CD4-positive, alpha-beta T cell treated with Interleukin-15 for 4 hours (primary cell): ENCODE measurements at places on chromosomes 11 and 22.

DNA sequence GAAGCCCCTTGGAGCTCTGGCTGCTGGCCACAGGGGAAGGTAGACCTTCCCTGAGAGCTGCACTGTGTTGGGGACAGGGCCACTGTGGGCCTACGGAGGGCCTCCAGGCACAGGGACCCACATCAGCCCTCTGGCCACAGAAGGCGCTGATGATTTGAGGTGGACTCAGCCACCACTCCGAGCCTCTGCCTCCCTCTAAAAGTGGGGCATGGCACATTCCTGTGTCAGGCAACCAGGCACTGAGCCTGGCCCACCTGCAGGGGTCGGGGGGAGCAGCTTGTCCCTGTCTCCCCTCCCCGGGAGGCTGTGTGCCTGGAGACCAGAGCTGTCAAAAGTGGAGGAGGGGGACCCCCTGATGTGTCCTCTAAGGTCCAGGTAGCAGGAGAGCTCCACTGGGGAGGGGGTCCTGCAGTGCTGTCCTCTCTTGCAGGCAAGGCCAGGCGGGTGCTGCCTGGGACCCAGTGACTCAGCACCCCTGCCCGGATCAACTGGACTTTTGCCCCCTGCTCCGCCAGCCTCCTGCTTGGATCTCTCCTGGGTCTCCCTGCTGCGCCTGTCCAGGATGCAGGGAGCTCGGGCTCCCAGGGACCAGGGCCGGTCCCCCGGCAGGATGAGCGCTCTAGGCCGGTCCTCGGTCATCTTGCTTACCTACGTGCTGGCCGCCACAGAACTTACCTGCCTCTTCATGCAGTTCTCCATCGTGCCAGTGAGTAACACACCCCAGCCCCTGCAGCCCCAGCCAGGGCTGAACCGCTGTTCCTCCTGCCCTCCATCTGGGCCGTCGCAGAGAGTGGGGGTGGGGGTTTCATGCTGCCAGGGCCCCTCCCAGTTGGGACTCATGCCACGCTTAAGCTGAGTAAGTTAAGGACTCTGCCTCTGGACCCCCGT, 17.5 kb upstream of the CDKN1C start:
- DNase-seq, result no peak

- no peak for DNase-seq
Measured at GRCh38 chr11:91295591-91295990, 929.0 kb upstream of the FAT3 start.

GRCh38 chr22:22941831-22942510, 54.4 kb downstream of the IGLL5 start:
- no peak for DNase-seq

DNA sequence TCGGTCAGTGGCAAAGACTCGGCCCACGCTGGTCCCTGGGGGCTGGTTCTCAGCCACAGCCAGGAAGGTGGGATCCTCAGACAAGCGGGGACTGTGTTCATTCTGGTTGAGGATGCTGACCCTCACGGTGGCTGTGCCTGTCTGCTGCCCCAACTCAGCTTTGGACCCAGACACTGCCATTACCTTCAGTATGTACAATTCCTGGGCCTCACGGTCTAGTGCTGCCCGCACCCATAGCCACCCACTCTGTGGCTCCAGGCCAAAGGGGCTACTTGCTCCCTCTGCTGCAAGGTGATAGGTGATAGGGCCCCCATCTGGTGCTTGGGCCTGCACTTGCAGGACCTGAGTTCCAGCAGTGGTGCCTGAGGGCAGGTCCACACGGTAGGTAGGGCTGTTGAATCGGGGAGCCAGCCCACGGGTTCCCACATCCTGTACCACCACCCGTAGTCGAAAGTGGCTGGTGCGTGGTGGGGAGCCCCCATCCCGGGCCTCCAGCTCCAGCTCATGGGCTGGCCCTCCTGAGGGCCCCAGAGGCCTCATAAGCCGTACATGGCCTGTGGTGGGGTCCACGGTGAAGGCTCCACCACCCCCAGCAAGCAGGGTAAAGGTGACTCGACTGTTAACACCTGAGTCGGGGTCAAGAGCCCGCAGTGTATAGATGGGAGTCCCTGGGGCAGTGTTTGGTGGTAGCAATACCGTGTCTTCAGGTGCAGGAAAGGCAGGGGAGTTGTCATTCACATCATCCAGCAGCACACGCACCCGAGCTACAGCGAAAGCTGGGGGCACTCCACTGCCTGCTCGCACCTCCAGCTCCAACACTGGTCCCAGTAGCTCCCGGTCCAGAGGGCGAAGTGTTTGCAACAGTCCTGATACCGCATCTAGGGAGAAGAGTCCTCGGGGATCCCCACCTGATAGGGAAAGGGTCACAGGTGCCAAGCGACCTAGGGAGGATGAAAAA, 13.2 kb upstream of the TPP1 start:
- DNase-seq, result no peak

- DNase-seq, result peak; percentile 31
Measured at GRCh38 chr11:16945671-16946469, 68.3 kb downstream of the PLEKHA7 start.

DNA sequence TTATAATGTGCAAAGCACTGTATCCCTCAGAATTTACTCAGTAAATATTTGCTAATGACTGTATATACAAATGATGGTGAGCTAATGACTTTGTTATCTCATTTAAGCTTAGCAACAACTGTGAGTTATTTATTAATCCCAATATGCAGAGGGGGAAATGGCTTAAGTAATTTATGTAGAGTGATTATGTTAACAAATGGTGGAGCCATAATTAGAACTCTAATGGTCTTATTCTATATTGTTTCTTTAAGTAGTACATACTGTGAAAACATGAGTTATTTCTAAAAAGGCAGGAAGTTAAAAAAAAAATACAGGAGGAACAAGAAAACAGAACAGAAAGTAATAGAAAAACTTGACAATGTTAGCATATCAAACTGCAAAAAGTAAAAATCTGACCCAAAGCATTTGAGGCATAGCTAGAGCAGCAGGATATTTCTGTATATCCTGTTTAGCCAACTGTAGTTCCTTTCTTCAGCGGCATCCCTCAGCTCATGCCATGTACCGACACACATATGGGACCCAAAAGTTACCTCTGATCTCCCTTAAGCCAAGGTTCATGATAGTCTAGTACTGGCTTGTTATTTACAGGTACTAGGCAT, 94.2 kb downstream of the FCHSD2 start:
- no peak for DNase-seq

DNA sequence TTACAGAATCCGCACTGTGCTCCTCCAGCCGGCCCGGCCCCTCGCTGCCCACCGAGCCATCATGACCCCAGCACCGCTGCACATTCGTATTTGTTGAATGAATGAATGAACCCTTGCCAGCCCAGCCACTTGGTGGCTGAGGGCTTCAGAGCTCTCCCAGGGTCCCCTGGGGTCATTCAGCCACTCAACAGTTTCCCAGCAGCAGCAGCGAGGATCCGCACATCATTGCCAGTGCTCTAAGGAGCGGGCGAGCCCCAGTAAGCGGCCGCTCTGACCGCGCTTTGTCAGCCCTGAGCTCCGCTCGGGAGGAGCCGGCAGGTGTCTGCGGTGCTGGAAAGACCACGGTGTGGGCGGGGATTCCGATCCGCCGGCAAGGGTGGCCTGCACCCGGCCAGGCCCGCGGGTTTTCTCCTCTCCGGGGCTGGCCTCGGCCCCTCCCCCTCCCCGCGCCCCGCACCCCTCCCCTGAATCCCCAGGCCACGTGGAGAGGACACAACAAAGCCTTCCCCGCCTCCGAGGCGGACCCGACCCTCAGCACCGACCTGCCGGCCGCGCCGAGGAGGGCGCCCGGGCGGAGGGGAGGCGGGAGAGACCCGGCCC, 563 bp downstream of the BID start:
- peak; percentile 57 for DNase-seq

DNA sequence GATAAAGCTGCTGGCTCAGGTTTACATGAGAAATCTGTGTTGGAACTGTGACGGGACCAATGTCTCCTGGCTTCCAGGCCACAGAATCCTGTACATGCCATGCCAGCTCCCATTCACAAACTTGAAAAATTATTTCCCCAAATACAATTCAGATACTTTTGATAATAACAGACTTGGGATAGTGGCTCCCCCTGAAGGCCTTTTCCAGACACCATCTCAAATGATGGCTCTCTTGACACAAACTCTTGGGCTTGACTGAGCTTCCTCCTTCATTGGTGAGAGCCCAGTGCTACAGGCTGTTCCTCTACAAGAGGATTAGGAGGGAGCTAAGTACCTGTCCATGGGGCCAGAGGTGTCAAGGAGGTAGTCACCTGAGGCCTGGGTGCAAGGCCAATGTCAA, 104.7 kb upstream of the PAX6 start:
- no peak for DNase-seq

DNA sequence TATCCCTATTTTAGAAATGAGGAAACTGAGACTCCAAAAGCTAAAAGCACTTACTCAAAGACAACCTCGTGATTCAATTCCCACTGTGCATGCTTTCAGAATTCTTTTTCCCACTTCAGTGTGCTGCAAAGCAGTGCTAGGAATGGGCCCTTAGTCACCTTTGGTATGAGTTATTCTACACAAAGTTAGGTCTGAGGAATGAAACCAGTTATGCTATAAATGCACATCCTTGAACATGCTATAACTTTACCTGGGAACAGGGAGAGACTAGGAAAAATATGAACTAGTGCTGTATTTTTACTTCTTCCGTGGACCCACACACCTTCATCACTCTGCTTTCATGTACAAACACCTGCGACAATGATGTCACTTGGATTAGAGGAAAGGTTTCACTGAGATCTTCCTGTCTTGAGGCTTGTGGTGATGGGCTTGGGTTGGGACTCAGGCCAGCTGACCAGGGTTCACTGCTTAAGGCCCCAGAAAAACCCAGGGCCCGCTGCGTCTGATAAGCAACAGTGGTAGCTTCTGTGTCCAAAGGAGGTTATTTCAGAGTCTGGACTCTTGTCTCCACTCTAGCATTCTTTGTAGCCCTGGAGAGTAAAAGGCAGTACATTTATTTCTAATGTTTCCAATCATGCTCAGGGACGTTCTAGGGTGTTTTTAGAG, 81.6 kb downstream of the ZC3H12C start:
- no peak for DNase-seq

DNA sequence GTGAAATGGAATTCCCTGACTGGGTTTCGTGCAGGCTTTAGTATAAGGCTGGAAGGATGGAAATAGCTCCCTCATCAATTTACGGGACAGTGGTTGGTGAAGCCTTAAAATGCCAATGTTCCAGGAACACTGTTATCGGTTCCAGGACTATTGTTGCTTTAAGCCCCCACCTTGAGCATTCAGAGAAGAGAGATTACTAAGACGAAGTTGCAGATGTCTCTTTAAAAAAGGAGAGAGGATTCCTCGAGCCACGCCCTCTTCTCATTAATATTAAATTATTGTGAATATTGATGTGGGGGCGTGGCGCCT, 195 bp upstream of the CREB3L1 start:
- DNase-seq, result no peak

GRCh38 chr11:76524461-76524860, 79.6 kb downstream of the EMSY start:
- no peak for DNase-seq

GRCh38 chr11:8067929-8068575, 13.0 kb upstream of the TUB start:
- no peak for DNase-seq

- peak; percentile 82 for DNase-seq
Measured at GRCh38 chr22:37079668-37080171, 28.2 kb downstream of the KCTD17 start.

- no peak for DNase-seq
Measured at GRCh38 chr22:37884420-37884819, 21.7 kb upstream of the MICALL1 start.

GRCh38 chr11:24056051-24056450, 440.8 kb upstream of the LUZP2 start:
- no peak for DNase-seq

DNA sequence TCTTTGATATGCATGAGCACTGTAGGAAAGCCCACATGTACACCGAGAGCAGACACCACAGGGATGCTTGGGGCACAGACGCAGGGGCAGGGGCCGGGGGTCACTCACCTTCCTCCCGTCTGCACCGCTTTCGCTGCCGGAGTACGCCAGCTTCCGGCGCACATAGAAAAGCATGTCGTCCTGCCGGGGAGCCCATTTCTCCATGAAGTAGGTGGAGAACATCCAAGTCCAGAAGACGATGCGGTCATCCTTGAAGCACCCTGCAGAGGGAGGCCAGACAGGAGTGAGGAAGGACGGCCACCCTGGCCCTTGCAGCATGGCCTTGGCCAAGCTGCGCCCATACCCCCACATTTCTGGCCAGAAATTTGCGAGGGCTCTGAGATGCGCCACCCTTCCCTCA, 28.8 kb downstream of the KIAA0930 start:
- DNase-seq, result no peak
